ENCODE measurements at places on chromosomes 1 and 21.
A peak's percentile ranks its signal among the peaks of the same experiment; 100 is the strongest.

DNA sequence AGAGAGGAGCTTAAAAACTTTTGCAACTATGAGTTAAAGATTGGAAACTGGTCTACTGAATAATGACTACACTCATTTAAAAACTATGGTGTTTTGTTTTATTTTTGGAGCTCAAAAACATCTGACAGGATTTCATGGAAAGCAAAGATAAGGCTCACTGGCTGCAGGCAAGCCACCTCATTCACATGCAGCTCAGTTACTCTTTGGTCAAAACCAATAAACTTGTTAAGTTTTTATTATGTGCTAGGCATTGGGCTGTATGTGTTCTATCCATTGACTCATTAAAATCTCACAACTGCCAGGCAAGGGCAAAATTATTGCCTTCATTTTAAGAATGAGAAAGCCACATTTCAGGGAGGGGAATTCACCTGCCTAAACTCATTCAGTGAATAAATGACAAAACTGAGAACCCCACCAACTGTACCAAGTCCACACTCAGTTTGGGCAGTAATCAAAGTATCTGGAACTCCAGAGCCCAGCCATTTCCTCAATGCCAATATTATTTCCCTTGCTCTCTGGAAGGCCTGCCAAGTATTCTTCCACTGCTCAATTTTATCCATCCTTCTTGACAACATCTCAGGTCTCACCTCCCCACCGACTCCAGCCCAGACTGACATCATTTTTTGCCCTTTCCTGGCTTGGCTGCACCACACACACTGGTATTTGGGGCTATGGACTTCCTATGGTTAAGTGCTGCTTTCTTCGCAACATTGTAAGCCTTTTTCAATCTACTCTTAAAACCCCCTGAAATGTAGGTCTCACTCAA lies 401.1 kb upstream of the NFIA start:
- DNase-seq, result no peak

- DNase-seq, result no peak
Observed at GRCh38 chr1:61337981-61338848, 255.9 kb downstream of the NFIA start.

DNA sequence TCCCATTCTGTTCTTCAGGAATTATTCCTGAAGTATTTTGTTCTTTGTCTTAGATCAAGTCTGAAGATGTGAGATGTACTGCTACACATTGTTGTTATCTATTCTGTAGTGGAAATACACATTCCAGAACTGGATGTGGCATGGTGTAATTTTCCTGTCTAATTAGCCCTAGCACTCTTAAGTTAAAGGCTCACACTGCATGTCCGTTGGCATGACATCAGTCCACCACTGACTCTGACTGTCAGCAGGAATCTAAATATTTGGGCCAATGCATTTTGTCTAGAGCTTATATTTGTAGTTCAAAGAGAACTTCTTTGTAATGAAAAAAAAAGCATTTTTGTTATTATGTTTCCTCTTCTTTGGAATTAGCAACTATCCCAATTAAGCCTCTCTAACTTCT lies 201.0 kb downstream of the S1PR1 start:
- no peak for DNase-seq

DNA sequence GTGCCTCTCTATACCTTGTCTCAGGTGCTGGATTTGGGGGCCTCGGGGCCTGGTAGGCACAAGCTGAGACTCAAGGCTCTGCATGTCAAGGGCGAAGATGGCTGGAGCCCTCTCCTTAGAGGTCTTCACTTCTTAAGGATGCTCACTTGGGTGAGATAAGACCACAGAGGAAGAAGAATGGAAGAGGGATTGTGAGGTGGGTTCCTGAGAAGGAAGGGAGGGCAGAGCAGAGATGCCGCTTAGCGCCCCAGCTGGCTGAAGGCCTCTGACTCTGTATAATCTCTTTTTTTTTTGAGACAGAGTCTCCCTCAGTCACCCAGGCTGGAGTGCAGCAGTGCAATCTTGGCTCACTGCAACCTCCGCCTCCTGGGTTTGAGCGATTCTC lies 32.2 kb downstream of the SOX13 start:
- DNase-seq, result no peak

DNA sequence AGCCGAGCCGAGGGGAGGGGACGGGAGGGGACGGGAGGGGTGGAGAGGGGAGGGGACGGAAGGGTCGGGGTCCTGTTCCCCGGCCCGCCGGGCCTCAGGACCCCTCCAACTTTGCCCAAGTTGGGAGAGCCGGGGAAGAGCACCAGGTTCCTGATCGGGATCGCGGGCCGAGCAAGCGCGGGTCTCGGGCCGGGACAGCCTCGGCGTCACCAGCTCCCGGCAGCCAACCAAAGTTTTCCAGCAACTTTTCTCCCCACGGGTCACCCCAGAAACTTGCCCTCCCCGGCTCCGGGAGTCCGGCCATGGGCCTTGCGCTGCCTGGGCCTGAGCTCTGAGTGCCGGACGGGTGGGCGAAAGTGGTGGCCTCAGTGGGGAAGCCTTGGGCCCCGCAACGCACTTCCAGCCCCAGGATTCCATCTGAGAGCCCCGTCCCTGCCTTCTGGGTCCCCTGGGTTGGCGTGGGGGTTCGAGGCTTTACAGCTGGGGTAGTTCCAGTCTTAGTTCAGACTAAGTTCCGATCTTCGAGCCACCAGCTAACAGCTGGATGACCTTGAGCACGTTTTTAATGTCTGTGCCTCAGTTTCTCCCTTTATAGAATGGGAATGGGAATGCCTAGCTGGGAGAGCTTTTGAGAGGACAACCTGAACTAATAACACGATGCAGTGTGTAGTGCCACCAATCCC lies 458 bp downstream of the ZC3H12A start:
- DNase-seq, result no peak

DNA sequence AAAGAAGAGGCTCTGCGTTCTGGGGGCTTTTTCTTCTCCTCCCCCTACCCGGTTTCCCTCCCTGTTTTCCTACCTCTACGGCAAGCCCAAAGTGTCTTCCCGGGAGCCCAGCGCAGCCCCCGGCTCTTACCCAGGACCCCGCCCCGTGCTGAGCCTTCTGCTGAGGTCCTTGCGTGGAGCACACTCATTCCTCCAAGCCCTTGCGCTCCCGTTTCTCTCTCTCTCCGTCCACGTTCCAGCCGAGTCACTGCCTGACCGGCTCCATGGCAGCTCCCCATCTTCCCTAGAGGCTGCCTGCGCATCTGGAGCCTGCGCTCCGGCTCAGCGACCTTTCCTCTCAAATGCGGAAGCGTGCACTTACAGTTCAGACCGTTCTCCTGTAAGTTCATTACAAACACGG lies 24.9 kb upstream of the PDXK start:
- no peak for DNase-seq

DNA sequence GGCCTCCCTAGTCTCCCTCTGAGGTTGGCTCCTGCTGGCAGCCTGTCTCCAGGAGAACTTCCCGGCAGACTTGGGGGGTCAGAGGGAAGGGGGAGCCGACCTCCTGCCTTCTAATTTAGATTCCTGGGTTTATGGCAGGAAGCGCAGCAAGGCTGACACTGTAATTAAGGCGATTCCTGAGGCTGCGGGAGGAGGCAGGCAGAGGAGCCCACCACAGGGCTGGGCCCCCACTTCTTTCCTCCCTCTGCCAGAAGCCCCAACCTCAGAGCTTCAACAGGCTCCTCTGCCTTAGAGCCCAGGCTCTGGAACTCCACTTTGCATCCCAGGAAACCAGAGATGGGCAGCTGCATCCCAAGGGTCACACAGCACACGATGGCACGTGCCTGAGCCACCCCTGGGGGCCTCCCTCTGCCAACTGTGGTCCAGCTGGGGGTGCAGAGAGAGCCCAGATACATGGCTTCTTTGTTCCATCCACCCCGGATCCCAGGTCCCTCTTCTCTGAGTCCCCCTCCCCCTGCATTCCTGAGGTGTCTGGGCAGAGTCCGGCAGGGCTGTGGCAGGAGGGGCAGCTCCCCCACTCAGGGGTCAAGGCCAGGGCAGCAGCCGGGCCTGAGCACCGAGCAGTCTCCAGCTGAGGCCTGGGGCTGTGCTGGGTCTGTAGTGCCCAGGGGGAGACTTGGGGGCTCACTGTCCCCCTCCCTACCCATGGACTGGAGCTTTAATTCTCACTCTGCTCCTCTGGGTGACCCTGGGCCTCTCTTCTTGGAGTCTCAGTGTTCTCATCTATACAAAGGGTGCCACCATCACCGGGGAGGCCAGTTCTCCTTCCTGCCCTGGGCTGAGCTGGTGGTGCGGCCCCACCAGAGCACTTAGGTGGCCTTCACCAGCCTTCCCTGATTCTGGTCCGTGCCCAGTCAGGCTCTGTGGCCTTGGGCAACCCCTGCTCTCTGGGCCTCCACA lies 39.4 kb upstream of the FAM131C start:
- DNase-seq, result no peak

DNA sequence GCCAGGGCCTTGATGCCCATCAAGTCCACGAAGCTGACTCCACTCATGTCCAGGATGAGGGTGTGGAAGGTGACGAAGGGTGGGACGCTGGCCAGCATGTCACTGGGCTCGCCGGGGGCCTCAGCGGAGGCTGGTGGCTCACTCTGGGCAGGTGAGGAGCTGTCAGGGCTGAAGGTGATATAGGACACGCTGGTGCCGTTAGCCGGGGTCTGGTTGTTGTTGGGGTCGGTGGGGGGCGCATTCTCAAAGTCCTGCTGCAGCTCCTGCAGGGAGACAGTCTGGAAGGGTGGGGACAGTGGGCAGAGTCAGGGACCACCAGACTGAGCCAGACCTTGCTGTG lies 21.7 kb downstream of the SLC26A9 start:
- DNase-seq, result no peak

GRCh38 chr1:11337580-11338073 lies 64.6 kb downstream of the UBIAD1 start:
- DNase-seq, result peak; percentile 31

- no peak for DNase-seq
Observed at GRCh38 chr1:82762829-82763532, 962.2 kb downstream of the ADGRL2 start.

- no peak for DNase-seq
Observed at GRCh38 chr1:100077531-100077930, 55.2 kb downstream of the SASS6 start.
